Renal pelvis (tissue), 12 donors: ENCODE measurements at places on chromosomes 1 and 21.

DNA sequence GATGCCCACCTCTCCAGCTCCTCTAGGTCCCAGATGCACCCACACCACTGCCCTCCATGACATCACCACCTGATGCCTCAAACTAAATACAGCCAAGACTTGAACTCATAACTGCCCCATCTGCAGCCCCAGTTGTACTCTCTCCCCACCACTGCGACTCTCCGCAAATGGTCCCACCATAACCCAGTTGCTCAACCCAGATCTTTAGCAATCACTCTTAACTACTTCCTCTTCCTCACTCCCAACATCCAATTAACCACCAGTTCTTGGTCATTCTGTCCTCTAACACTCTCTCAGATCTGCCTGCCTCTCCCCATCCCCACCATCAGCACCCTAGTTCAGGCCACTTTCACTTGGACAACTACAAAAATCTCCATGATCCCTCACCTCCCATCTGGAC, 36.8 kb upstream of the PLA2G2C start:
- no peak for DNase-seq

- no peak for DNase-seq
Observed at GRCh38 chr1:225426395-225427234, 1.2 kb downstream of the LBR start.

- no peak for DNase-seq
Observed at GRCh38 chr1:8533124-8533523, 215.2 kb downstream of the SLC45A1 start.

GRCh38 chr1:159960721-159961381, 6.8 kb upstream of the SLAMF9 start:
- no peak for DNase-seq

DNA sequence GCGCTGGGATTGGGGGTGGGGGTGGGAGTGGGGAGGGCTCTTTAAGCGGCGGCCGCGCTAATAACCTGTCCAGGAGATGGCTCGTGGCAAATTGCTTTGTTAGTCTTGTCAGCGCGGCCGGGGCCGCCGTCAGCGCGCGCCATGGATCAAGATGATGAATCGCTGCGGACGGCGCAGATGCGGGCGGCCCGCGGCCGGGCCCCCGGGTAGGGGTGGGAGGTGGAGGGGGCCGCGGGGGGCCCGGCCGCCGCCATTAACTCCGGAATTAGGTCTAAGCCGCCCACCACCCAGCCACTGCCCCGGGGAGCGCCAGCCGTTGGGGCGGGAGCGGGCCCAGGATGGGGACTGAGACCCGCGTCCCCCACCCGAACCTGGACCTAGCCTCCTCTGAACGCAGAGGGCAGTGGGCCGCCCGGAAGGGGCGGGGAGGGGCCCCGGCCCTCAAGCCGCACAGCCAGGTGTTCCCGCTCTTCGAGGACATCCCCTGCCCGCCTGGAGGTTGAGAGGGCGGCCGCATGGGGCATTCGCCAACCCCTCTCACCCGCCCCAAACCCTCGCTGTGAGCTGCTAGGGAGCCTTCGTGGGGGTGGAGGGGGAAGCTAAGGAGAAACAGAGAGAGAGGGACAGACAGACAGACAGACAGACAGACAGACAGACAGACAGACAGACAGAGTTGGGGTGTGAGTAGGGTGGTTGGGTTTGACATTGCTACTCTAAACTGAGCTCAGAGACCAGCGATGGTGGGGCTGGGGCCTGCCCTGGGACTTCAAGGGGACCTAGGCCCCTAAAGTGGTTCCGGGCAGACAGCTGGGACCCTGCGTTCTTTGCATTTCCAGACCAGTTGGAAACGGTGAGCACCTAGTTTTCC, 3.8 kb upstream of the DMBX1 start:
- no peak for DNase-seq

DNA sequence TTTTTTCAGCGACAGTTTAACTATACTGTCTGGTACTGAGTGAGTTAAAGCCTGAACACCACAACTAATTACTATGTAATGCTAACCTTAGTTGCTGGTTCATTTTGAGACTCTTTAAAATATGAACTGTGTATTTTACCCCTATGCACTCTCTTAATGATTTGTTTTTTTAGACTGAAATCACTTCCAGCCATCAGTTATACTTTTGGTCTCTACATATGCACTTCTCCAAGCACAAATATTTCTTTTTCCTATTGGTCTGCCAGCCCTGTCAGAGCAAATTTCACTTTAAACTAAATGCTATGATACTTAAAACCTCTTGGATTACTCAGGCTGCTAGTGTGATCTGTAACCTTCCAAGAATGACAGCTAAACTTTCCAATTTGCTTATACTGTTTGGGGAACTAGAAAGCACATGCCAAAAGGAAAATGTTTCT, 38.1 kb upstream of the SCYL3 start:
- no peak for DNase-seq

DNA sequence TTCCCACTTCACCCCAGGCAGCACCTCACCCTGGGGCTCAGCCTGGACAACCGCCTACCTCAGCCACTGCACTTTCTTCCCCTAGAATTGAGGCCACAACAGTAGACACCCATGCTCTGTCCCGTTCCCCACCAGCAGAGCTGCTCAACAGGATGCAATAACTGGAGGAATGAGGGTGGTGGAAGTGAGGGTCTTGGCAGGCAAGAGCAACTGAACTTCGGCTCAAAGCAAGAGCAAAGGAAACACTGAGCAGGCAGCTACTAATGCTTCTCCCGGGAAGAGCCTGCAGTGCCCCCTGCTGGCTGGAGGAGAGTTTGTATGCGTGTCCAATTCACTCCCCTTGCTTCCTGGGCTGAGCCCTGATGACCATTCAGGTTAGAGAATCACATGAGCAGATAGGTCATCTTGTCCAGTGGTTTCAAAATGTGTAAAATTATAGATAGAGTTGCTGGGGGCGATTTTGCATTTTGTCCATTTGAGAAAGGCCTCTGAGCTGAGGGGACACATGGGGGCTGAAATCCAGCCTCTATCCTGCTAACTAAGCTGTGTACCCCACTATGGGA, 13.9 kb downstream of the NT5C1A start:
- peak; percentile 69 for DNase-seq

- DNase-seq, result no peak
Observed at GRCh38 chr1:152860129-152860528, 333 bp downstream of the LCE7A start.

- no peak for DNase-seq
Observed at GRCh38 chr1:227299688-227300087, 18.6 kb downstream of the CDC42BPA start.

DNA sequence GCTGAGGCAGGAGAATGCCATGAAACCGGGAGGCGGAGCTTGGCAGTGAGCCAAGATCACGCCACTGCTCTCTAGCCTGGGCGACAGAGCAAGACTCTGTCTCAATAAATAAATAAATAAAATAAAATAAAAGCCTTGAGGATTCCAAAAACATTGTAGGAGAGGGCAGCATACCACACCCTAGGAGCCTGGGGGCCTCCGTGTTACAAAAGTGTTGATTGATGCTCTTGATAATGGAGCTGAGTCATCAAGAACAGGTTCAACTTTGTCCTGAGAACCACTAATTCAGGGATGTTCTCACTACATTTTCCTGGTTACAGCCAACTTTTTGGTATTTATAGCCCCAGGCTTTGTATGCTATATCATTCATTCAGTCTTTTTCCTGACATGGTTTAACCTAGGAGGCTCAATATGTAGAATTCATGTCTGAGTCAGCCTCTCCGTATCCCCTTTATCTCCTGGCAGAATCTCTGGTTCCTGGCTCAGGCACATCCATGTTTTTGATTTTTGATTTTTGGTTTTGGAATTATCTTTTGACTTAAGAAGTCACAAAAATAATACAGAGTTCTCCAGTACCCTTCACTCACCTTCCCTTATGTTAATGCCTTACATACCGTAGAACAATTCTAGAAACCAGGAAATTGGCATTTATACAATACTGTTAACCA, 69.4 kb downstream of the LRRC8D start:
- DNase-seq, result no peak

GRCh38 chr1:152543820-152544219, 22.8 kb downstream of the LCE3E start:
- no peak for DNase-seq
